AG09309 (cell line): ENCODE measurements at places on chromosomes 16 and 17.

DNA sequence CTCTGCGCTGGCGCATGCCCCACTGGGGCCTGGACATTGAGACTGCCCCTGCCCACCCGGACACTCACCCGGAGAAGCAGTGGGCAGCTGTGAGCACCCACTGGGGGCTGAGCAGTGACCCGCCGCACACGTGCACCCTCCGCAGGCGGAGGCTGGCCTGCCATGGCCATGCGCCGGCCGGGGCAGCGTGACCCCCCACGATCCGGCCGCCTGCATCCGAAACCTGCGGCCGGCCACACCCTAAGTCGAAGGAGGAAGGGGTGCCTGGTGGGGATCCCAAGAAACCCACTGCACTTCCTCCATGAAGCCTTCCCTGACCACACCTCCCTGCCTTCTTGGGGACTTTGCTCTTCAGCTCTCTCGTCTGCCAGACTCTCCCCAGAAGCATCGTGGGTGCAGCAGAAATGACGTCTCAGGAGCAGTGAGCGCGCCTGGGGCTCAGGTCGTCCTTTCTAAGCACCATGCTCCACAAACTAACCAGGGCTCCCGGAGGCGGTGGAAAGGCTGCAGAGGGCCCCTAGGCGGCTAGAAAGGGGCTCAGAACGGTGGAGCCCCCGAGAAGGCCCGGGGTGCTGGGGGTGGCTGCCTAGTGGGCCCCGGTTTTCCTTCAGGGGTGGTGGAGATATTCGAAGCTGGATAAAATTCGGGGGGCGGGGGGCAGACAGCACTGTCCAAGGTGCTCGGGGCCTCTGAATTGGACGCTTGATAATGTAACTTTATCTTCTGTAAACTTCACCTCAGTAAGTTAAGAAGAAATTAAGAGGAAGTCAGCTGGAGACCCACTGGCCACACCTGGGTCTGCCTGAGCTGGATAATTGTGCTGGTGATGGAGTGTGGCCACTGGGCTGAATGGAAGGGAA is 1.5 kb downstream of the TPSG1 start:
- no peak for DNase-seq

GRCh38 chr17:31492880-31493655 is 101.6 kb downstream of the RAB11FIP4 start:
- DNase-seq = no peak

GRCh38 chr17:29159306-29159860 is 20.8 kb downstream of the MYO18A start:
- DNase-seq = no peak

- DNase-seq = no peak
Measured at GRCh38 chr16:70661534-70661917, 15.2 kb downstream of the IL34 start.

DNA sequence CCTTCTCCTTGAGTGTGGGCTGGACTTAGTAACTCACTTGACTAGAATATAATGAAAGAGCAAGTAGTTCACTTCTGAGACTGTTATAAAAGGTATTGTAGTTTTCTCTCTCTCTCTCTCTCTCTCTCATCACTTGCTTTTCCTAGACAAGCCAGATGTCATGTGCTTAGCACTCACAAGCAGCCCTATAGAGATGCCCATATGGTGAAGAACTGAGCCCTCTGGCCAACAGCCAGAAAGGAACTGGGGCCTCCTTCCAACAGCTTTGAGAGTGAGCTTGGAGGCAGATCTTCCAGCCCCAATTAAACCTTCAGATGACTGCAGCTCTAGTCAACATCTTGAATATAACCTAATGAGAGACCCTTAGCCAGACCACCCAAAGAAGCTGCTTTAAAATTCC is 440.5 kb downstream of the GRIN2A start:
- no peak for DNase-seq

DNA sequence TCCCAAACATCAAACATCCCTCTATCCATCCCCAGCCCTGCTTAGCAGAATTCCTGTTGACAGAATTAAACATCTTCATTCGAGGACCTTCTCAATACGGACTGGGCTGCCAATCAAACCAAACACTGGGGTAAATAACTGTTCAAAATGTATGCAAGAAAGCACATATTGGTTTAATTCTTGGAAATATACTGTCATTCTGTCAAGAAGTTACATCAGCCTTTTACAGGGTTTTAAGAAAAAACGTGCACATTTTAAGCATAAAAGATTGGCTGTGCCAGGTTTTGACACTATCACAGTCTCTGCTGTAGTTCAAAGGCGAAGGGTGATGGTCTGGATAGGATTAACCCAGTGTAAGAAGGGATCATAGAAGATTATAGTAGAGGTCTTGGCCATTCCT is 25.1 kb upstream of the CCNF start:
- no peak for DNase-seq

DNA sequence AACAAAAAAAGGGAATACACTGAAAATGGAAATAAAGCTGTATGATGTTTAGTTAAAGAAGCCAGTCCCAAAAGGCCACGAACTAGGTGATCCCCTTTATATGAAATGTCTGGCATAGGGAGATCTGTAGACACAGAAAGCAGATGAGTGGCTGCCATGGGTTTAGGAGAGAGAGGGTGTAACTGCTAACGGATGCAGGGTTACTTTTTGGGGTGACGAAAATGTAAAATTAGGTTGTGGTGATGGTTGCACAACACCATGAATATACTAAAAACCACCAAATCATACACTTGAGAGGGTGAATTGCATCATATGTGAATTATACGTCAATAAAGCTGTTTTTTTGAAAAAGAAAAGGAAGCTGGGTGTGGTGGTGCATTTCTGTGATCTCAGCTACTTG is 99.6 kb downstream of the ADCY9 start:
- DNase-seq = peak; percentile 65

DNA sequence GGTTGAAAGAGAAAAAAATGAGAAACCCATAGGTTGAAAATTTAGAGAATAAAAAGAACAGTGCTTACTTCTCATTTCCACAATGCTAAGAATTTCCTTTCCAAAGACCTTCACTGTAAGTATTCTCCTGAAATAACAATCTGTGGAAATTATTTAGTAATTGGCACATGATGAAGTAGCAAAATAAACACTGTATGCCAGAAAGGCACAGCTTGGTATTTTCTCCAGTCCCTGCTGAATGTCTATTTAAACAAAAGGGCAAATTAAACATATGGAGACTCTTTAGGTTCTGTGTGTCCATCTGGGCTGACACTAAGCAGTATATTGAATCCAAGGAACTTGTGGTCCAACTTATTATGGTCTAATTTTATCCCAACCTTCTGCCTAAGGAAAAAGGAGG is 46.1 kb downstream of the CHCT1 start:
- DNase-seq = no peak

DNA sequence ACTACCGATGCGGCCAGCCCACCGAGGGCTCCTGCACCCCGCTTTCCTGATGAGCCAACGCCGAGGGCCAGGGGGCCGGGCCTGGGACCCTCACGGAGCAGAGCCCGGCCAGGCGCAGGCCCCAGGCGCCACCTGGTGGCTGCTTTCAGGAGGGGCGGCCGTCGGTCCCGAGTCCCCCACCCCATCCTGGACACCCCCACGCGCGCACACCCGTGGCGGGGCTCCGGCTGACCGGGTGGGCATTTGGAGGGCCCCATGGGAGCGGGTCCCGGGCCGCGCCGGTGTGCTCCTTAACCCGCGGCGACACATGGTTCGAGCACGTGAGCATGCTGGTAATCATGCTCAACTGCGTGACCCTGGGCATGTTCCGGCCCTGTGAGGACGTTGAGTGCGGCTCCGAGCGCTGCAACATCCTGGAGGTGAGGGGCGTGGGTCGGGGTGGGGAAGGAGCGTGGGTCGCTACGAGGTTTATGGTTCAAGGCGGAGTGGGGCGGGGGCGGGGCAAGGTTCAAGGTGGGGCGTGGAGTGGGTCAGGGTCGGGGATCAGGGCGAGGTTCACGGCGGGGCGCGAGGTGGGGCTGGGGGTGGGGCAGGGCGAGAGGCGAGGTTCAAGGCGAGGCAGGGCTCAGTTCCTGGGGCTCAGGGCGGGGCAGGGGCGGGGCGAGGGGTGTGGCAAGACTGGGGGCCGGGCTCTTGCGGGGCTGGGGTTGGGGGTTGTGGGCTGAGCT is 30.2 kb downstream of the TPSG1 start:
- no peak for DNase-seq

DNA sequence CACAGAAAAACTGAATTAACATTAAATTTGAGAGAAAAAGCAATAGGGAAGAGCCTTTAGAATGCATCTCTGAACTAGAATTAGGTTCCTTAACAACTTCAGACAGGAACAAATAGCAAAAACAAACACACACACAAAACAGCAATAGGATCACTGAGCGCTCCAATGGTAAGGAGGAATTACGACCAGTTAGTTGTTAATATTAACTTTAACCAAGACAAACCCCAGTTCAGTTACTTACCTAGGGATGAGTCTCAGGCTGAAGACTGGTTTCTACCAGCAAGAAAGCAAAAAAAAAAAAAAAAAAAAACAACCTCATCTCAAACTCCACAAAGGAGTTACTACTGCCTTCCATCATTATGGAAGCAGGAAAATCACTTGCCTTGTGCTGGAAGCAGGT is 14.6 kb downstream of the DHRS7B start:
- no peak for DNase-seq

GRCh38 chr16:86345516-86345915 is 164.8 kb upstream of the FOXF1 start:
- DNase-seq = no peak

- no peak for DNase-seq
Measured at GRCh38 chr17:12789481-12790248, at the start of gene ARHGAP44. TSS of gene ARHGAP44 (plus strand) at chr17:12789498. CDS start at chr17:12789839, 341 bp downstream.

DNA sequence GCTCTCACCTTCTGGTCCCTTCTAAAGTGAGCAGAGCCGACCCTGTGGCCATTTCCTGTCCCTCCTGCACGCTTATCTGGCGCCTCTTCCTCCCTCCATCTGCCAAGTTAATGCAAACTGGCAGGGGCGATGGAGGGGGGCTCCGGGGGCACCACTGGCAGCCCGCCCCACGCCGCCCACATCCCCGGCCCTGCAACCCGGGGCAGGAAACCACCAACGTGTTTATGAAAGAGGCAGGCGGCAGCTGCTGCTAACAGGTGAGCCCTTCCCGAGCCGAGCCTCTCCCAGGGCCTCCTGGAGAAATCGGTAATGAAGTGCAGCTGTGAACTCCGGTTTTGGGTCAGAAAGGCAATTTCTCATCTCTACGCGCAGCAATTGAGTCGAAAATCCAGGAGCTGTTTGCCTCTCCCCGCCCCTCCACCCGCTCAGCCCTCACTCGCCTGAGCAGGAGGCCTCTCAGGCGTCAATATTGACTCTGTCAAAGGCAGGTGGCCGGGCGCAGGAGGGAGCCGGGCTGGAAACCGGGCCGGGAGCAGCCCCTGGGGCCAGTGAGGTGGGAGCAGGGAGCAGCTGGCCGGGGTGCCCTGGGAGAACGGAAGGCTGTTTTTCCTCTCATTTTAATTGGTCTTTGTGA is 164.4 kb upstream of the GSE1 start:
- no peak for DNase-seq

DNA sequence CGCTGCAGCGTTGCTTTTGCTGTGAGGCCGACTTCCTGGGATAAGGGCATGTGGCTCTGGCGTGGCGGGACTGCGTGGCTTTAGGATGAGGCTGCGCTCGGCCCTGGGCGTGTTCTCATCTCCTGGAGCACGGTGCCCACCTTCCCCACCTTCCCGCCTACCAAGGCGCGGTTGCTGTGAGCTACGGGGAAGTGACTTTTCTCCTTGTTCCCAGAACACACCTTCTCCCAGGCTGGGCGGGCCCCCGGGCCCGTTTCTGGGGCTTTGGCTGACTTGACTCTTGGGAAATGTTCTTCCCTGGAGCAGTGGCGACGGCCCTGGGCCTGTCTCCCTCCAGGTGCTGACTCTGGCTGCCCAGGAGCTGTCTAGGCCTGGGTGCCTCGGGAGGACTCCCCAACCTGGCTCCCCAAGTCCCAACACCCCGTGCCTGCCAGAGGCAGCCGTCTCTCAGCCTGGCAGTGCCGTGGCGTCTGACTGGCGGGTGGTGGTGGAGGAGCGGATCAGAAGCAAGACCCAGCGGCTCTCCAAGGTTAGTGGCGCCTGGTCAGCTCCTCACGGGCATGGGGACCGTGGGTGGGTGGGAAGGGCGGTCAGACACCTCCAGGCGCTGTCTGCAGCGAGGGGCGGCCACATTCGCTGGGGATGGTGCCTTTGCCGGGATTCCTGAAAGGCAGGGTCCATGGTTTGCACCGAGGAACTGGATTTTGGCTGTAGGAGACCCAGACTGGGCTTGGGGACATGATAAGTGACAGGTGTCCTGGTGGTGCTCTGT is 12.1 kb downstream of the TELO2 start:
- DNase-seq = no peak

DNA sequence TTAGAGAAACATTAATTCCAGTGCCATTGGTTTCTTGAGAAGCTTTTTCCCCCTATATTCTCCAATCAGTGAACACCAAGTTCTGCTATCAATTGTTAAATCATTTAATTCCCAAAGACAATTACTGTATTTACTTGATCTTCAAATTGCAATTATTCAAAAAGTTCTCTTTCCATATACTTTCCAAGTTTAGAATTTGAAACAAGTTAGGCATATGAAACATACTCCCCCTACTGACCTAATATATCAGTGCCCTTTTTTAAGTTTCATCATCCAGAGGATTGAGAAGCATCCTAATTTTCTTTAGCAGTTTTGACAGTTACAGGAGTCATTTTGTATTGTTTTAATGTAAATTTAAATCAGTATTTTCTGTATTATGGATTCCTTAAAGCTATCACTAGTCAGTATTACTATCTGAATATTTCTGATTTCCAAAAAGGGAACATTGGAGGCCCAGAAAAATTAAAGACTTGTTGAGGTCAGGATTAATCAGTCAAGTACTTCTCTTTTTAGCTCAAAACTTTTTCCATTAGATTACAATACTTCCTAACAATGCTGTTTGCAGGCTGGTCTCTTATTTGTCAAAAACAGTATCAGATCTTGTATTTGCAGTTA is 16.3 kb downstream of the MEIOC start:
- no peak for DNase-seq

- no peak for DNase-seq
Measured at GRCh38 chr17:10050597-10051101, 145.6 kb upstream of the RCVRN start.

- DNase-seq = no peak
Measured at GRCh38 chr16:11497851-11498289, 88.8 kb downstream of the LITAF start.

GRCh38 chr17:42814633-42815399 is 9.3 kb downstream of the BECN1 start:
- DNase-seq = peak; percentile 46

- no peak for DNase-seq
Measured at GRCh38 chr16:85935974-85936760, 37.2 kb downstream of the IRF8 start.
